ENCODE measurements at places on chromosomes 4 and X.

DNA sequence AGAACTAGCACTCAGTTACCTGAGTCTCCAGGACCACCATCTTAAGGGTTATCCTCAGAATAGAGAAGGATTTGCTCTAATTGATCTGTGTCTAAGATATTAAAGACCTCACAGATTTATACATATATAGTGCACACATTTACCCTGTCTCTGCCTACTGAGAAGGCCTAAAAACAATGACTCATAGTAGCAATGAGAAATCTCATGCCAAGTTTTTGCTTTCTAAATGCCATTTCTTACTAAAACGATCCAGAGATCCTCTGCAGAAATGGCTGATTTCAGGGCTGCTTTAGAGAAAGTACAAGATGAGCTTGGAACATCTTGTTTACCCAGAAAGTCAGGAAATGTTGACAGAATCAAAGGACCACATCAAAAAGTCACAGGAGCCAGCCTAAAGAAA lies 79.1 kb upstream of the INPP4B start:
- DNase-seq = no peak

DNA sequence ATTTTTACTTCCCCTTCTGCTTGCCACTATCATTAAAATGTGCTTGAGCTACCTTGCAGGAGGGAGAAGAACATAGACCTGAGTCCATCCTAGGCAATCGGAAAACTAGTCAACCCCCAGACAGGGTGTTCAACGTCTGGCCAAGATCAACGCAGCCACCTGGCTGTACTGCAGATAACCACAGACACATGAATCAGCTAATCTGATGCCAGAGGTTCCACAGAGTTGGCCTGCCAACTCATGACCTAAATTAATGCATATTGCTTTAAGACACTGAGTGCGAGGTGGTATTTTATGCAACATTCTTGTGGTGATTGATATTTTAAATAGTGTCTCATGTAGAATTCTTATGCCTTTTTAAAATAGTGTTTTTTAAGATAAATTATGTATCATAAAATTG lies 1283.8 kb upstream of the PABPC4L start:
- no peak for DNase-seq

- no peak for DNase-seq
Observed at GRCh38 chr4:177484613-177485021, 42.4 kb upstream of the AGA start.

GRCh38 chr4:114694770-114695169 lies 96.2 kb downstream of the UGT8 start:
- DNase-seq = no peak

- no peak for DNase-seq
Observed at GRCh38 chr4:123233136-123233768, 163.3 kb upstream of the SPRY1 start.

DNA sequence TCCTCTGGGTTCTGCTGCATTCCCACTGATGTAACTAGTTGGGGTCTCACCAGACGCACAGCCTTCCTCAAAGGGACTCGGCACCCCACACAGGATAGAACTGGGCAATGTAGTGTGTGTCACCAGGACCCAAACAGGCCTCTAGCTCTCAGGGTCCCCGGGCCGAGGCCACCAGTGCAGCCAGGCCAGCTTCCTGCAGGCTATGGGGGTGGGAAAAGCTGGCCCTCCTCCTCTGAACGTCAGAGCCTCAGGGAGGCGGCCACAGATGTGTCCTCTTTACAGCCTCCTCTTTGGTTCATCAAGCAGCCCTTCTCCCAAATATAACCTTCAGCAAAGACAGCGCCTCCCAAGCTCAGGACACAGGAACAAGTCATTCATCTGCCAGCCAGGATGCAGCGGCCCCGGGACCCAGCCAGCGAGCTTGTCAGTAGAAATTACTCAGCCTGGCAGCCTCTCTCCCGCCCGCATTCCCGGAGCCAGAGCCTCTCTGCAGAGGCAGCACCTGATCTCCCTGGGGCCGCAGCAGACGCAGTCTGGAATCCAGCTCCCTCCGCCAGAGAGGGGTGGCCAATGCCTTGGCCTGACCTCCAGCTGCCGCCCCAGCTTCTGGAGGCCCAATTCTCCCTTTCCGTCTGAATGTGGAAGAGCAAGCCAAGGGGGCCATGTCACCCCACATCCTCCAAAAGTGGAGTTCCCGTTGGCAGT lies 288.5 kb downstream of the FBXW7 start:
- DNase-seq = peak; percentile 88
